ENCODE measurements at places on chromosomes 12 and 14. TPM values are rescaled to one million over a fixed set of nuclear protein-coding genes. Genes with fewer than 3 reads are reported as not detected.
A peak's percentile ranks its signal among the peaks of the same experiment; 100 is the strongest.

DNA sequence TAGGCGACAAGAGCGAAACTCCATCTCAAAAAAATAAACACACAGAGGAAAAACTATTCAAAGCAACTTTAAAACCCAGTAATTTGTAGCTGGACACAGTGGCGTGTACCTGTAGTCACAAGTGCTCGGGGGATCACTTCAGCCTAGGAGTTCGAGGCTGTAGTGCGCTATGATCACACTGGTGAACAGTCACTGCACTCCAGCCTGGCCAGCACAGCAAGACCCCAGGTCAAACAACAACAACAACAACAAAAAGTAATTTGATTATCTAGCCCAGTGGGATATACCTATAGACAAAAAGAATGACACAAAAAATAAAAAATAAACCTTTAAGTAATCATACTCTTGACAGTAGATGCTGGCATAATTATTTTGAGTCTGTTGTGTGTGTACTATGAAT is 29.3 kb downstream of the STX2 start:
- no peak for DNase-seq

The STAC3 gene
- total RNA-seq: 594 TPM

GRCh38 chr12:117162633-117163032 is 27.6 kb downstream of the FBXO21 start:
- no peak for DNase-seq

- no peak for DNase-seq
Observed at GRCh38 chr14:105856676-105857219, 330.4 kb downstream of the TMEM121 start.

- DNase-seq: no peak
Observed at GRCh38 chr12:119319638-119320037, 14.9 kb upstream of the CCDC60 start.

DNA sequence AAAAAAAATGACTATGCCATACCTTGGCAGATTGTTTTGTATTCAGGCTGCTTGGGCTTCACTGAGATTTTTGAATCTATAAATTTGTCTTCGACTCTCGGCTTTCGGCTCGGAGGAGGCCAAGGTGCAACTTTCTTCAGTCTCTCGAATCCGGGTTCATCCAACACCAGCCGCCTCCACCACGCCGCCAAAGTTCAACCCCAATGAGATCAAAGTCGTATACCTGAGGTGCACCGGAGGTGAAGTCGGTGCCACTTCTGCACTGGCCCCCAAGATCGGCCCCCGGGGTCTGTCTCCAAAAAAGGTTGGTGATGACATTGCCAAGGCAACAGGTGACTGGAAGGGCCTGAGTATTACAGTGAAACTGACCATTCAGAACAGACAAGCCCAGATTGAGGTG is 12.4 kb upstream of the SPPL3 start:
- no peak for DNase-seq

- no peak for DNase-seq
Observed at GRCh38 chr12:121860257-121860656, 1.6 kb upstream of the HPD start.

The LMNTD1 gene
- not detected for total RNA-seq

- DNase-seq: no peak
Observed at GRCh38 chr14:97432586-97432985, 635.4 kb downstream of the VRK1 start.

The PLEKHG7 gene
- total RNA-seq: 1.5 TPM

The PIK3C2G gene
- total RNA-seq: not detected

DNA sequence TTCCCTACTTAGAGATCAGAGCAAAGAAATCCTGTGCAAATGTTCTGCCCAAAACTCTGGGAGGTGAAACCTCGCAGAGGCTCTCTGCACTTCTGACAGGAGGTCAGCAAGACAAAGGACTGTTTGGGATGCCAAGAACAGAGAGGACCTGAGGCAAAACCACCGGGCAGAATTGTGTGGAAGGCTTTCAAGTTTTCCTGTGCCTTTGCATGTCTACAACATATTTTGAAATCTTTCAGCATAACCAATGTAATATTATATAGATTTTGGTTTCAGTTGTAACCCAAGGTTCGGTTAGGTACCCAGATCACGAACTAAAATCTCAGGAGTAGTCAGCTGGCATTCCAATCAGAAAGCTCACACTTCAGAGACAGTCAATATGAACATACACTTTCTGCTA is 99.4 kb upstream of the PLEKHA5 start:
- no peak for DNase-seq

DNA sequence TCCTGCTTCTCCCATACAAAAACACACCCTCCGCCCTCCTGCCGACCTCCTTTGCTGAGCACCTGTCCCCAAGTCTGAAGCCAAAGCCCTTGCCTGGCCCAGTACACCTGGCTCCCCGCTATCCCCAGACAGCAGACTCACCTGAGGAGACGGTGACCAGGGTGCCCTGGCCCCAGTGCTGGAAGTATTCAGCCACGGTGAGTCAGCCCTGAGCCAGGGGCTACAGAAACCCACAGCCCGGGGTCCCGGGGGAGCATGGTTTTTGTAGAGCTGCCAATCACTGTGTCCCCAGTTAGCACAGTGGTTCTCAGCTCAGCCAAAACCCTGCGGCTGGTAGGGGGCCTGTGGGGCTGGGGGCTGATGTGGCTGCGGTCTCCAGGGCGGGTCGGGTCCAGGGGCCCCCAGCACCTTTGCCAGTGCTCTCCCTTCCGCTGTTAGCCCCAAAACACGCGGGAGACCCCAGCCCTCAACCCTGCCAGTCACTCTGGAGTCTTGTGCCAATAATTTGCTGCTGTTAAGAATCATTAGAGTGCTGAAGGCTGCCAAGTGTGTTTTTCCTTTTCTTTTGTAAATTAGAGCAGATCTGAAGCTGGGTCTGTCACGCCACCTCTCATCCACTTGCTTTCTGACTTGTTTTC is 339.0 kb downstream of the TMEM121 start:
- DNase-seq: no peak

DNA sequence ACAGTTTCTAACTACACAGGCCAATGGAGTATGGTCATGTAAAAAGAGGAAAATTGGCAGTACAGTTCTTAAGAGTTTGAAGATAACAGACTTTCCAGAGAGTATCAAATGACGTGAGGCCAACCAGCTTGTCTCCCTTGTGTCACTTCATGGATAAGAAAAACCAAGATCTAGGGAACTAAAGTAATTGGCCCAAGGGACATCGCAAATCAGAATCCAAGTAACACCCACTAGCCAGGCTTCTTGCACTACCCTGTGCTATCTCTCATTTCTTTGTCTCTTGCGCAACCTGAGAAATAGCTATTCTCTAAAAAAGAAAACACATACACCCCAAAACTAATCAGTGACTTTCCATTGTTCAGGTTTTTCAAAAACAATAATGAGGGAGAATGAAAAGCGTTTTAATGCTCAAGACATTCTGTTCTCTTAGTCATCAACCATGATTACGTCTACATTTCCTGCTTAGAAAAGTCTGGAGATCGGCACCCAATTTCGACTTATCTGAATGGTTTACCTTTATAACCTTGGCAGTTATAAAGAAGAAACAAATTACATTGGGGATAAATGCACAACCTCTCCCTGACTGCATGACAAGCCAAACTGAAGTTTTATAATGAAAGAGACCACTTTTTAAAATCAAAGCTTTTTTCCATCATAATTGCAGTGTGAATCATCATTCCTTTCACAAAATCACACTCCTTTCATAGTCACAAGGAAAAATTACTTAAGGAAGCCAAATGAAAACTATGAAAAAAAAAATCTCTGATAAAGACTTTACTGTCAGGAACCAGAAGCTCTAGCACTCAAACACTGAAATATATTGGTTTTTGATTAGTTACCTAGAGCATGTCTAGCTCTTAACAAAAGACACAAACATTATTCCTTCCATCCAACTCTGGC is 42.1 kb downstream of the TMTC1 start:
- DNase-seq: peak; percentile 47

GRCh38 chr12:27133022-27133590 is 50.7 kb upstream of the C12orf71 start:
- DNase-seq: peak; percentile 44

- DNase-seq: peak; percentile 30
Observed at GRCh38 chr12:118312578-118312977, 60.1 kb downstream of the TAOK3 start.

DNA sequence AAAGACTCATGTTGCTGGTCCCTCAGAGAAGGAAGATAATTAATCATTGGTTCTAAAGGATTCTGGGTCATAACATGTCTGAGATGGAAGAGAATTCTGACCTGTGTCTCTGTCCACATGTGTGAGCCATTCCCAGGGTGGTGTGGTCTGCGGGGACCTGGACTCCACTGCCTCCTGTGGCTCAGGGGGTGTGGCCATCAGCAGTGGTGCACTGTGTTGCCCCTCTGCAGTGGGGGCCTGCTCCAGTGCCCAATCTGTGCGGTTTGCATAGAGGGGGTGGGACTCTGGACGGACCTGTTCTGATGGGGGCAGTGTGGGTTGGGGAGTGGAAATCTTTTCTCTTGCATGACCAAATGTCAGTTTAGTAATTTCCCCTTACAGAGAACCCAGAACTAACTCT is 13.5 kb downstream of the KRT85 start:
- no peak for DNase-seq

GRCh38 chr12:130708648-130709047 is 7.5 kb downstream of the RIMBP2 start:
- no peak for DNase-seq

- no peak for DNase-seq
Observed at GRCh38 chr14:69573831-69574262, 824 bp downstream of the CCDC177 start.

DNA sequence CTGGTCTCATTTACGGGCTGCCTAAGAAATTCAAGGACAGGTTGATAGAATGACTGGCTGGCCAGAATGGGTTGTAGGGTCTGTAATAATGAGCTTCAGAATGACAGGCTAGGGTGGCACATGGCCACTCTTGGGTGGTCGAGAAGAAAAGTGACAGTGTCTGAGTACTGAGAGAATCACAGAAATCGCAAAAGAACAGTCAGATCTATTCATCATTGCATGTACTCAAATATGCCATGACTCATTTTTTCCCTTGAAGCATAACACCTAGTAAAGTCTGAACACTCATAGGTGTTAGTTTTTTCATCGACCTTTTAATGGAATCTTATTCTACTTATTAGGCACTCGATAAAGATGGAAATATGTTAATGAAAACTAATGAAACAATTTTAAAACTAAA is 37.8 kb upstream of the SEL1L start:
- DNase-seq: no peak

The PPP1R1A gene
- total RNA-seq: 0.83 TPM

DNA sequence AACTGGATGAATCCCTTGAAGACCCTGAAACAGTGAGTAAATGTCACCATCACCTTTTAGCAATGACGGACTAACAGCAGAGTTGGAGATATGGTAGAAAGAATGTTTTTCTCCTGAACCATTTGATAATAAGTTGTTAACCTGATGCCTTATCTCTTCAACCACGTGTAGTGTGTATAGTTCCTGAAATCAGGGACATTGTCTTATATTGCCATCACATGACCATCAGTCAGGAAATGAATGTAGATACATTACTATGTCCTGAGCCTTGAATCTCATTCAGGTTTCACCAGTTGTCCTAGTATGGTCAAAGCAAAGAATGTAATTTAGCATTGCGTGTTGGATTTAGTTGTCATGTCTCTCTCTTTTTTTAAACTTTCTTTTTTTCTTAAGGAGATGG is 15.7 kb downstream of the ATP6V0A2 start:
- DNase-seq: no peak

DNA sequence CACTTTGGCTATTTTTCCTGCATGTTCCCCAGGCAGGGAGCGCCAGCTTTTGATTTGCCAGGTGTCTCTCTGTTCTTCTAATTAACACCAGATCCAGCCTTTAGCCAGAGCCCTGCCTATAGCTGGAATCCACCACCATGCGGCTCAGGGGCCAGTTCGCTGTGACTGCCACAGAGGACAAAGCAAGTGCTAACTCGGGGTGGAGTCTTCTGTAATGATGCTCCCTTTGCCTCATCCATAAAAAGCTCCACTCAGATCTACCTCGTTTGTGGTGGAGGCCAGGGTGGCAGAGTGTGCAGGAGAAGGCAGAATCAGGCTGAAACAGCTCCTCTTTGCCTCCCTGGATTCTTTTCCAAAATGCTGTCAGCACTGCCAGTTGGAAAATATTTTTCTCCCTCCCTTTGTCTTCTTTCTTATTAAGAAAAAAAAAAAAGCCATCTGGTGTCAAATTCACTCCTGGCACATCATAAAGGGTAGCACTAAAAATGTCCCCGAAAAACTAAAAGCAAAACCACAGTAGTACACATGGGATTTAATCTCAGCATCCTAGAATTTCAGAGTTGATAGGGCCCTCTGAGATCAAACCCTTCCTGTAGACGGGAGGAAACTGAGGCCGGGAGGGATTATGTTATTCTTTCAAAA is 18.0 kb upstream of the CTDSP2 start:
- peak; percentile 64 for DNase-seq

The TAS2R46 gene
- not detected for total RNA-seq

The AGAP2 gene
- 9.8 TPM for total RNA-seq

DNA sequence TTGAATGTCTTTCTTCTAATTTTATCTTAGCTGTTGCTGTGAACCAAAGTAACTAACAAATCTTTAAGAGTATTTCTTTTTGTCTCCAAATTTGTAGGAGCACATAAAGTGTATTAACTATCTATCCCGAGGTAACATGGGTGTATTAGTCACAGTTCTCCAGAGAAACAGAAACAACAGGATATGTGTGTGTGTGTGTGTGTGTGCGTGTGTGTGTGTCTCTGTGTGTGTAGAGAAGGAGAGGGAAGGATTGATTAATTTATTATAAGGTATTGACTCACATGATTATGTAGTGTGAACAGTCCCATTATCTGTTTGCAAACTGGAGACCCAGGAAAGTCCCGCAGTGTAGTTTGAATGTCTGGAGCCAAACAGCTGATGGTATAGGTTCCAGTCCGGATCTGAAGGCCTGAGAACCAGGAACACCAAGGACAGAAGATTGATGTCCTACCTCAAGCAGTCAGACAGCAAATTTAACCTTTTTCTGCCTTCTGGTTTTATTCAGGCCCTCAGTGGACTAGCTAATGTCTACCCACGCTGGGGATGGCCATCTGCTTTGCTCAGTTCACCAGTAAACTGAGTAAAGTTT is 14.4 kb downstream of the G2E3 start:
- peak; percentile 50 for DNase-seq

DNA sequence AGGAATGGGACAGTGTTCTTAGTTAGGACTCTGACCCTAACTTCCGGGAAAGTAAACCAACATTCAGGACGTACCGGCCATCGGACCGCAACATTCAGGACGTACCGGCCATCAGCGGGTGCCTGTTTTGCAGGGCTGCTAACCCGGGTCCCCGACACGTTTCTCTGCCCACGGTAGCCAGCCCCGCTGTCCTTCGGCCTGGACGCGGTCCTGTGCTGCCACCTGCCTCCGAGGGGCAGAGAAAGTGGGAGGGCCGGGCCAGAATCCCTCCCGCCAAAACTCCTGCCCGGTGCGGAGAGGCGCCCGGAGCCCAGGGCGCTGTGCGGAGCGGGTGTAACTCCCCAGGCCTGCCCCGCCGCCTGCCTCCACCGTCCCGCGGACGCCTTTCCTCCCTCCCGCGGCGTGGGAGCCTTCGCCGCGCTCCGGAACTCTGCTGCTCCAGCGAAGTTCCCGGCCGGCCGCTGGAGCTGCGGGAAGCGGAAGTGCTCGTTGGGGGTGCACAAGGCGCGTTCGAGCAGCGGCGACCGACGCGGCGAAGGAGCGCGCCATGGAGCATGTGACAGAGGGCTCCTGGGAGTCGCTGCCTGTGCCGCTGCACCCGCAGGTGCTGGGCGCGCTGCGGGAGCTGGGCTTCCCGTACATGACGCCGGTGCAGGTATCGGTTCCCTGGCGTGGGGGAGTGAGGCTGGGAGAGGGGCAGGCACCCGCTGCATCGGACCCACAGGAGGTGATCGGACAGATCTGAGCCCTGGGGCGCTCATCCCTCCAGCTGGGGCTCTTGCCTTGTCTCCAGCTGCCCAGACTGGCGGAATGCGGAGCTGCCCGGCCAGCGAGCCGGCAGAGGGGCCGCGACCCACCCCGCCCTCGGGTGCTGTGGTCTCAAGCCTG is at the start of gene DDX55:
DDX55 (plus strand) TSS at position 498 of the 888 bp plus-strand sequence; CDS start at position 548, 50 bp downstream.
- DNase-seq: peak; percentile 87

GRCh38 chr12:11813438-11813813 is 164.0 kb downstream of the ETV6 start:
- no peak for DNase-seq
